Activated naive CD8-positive, alpha-beta T cell treated with anti-CD3 and anti-CD28 coated beads, Interleukin-2, amount 50 U/mL, for 24 hours (primary cell): ENCODE measurements at places on chromosomes 7 and 10.

GRCh38 chr7:55898287-55898686 is 11.0 kb downstream of the ZNF713 start:
- no peak for DNase-seq

GRCh38 chr7:40436710-40437109 is 301.9 kb downstream of the SUGCT start:
- DNase-seq, result no peak

GRCh38 chr7:116780521-116780920 is 81.9 kb upstream of the CAPZA2 start:
- DNase-seq, result no peak

GRCh38 chr7:131021902-131022301 is 287.9 kb upstream of the KLF14 start:
- DNase-seq, result no peak

DNA sequence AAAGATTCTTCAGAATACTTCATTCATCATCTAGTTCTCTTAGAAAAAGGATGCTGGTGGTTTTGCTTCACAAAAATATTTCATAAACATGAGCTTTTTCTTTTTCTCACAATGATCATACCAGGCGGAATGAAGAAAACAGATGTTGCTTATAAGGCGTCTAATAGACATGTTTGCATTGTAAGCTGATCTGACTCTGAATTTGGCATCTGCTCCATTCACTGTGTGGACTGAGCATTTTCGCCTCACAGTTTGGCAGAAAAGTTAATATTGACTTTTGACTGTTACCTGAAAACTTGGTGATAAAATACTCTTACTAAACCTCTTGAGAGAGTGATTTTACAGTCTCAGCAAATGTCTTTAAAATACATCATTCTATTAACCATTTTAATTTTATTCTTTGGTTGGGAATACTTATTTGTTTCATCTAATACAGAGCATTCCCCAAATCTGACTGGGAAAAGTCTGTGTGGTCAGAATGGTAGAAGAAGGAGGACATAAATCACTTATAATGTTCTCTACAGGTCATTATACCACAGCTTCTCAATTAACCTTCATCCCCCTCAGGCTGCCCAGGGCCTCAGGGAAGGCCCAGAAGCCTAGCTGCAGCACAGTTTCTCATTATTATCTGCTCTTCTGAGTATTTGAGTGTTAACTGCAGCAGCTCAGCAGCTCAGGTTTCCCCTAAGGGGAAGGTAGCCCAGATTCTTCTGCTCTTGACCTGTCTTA is 121.6 kb upstream of the KAT6B start:
- DNase-seq, result no peak

DNA sequence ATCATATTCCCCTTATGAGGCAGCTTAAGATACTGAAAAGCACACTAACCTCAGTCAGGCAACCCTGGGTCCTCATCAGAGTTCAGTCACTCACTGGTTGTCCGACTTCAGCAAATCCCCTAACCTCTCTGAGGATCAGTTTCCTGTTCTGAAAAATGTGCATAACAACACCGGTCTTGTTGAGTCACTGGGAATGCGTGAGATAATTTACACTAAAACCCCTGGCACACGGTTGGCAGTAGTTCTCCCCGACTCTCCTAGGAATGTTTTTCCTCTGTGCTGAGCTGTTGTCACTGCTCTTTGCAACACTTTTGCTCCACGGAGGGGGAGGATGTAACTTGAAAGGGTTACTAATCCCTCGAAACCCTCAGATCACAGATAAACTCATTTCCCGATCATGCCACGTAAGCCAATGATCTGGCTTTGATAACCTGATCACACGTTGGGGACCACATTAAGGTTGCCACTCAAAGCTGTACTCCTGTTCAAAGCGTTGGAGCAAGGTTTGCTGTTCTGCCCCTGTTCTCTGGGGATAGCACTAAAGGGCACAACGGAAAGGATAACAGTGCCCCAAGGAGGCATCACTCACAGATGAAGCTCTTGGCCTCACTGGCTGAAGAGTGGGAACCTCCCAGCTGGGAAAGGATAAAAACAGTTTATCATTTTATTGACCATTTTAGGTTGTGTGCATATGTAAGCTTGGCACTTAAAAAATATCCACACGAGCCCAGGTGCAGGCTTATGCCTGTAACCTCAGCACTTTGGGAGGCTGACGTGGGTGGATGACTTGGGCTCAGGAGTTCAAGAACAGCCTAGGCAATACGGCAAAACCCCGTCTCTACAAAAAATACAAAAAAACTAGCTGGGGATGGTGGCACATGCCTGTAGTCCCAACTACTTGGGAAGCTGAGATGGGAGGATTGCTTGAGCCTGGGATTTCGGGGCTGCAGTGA is 5.0 kb upstream of the RBM17 start:
- peak; percentile 68 for DNase-seq

GRCh38 chr7:48438206-48438605 is 266.9 kb downstream of the ABCA13 start:
- no peak for DNase-seq

DNA sequence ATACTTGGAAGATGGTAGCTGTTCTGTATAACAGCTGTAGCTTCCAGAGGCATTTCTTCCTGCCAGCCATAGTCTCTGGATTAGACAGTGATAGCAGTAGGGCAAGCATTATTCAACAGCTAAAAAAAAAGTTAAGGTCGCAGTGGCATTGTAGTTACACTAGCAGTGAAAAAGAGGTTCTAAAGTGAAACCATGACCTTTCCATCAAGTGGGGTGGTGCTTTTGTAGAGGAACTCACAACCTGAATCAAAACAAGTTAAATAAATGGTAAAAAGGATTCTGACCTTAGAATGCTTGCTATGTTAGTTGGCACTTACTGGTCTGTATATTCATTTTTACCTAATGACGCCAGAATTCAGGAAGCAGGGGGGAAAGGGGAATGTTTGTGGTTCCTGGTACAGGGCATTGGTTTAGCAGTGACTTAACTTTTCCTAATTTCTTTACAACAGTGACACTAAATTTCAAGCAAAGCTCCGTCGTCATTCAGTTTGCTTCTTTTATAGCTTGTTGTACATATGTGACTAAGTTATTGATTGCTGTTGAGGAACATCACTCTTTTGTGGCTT is 55.0 kb downstream of the GBF1 start:
- DNase-seq, result no peak

- DNase-seq, result no peak
These were observed 132.3 kb downstream of the DKK1 start for GRCh38 chr10:52446391-52446790.

- DNase-seq, result no peak
These were observed 13.3 kb downstream of the ZCCHC24 start for GRCh38 chr10:79431891-79432831.

DNA sequence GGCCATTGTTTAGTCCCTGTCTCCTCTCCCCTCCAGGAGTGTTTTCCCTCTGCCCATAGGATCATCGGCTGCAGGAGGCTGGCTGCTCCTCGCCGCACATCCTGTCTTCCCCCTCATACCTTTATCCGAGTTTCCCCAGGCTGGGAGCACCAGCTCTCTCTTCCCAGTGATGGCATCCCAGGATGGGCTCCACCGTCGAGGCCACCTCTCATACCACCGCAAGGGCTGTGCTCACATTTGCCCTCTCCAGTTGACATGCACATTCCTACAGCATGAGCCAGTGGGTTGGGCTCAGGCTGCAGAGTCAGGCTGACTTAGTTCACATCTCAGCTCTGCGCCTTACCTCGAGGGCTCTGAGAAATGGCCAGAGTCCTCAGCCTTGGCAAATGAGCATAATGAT is 12.1 kb downstream of the HKDC1 start:
- DNase-seq, result no peak

DNA sequence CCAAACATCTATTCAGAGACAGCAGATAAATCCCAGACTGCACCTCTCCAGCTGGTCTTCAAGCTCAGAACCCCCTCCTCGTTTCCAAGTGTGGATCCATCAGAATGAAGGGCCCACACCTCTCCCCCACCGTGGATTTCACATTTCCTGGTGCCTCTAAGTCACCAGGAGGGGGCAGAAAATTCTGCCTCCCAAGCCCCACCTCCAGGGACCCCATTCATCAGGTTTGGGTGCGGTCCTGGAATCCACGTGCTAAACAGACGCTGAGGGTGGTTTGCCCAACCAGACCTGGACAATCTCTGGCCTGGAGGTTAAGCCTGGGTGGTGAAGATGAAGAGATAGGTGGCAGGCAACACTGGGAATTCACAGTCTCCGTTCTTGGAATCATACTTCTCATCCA is 92.4 kb downstream of the WDR11 start:
- no peak for DNase-seq

DNA sequence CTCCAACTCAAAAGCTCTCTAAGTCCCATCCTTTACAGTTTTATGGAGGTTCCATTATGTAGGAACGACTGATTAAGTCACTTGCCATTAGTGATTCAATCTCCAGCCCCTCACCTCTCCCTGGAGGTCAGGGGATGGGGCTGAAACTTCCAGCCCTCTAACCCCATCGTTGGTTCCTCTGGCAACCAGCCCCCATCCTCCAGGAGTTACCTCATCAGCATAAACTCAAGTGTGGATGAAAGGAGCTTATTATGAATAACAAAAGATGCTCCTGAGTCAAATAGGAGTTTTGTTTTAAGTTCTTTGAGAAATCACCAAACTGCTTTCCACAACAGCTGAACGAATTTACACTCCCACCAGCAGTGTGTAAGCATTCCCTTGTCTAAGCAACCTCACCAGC is 494.3 kb upstream of the AUTS2 start:
- DNase-seq, result no peak

DNA sequence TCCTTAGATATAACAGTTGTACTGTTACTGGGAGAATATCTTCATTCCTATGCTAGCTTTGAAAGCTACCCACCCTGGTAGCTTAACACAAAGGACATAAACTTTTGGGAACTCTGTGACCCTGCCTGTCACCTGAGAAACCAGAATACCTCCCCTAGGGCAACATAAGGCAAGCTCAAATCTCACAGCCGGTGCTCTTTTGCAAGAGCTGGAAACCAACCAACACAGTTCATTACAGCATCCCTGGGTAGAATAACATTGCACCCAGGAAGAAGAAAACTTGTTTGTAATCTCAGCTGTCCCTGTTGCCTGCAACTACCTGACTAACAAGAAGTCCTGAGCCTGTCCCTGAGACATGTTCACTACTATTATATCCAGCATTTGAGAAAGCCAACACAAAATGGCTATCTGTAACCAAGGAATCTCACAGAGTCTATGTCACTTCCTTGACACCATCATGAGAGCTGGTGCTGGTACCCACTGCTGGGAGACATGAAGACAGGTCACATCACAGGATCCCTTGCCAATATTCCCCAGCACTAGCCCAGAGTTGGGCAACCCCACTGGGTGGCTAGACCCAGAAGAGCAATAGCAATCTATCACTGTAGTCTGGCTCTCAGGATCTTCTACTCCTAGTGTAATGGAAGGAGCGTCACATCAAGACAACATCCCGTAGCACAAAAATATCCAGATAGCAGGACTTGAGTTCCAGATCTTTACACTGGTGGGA is 31.3 kb downstream of the AKR1C3 start:
- no peak for DNase-seq

DNA sequence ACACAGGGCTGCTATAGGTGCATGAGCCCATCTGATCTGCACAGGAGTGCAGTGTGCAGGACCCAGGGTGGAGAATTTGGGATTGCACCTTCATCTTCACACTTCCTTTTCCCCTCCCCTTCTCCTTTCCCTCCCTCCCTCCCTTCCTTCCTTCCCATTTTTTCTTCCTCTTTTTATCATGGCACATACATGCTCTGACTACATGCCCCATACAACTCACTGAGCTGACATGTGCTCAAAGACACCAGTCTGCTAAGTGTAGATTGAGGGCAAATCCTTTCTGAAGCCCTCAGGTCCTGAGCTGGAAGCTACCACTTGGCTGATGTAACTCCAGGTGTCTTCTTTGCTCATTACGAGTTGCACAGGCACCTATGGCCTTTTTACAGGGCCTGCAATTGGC is 365.3 kb upstream of the ZNF32 start:
- no peak for DNase-seq

- DNase-seq, result no peak
These were observed 53.7 kb upstream of the KLF6 start for GRCh38 chr10:3838460-3839437.

DNA sequence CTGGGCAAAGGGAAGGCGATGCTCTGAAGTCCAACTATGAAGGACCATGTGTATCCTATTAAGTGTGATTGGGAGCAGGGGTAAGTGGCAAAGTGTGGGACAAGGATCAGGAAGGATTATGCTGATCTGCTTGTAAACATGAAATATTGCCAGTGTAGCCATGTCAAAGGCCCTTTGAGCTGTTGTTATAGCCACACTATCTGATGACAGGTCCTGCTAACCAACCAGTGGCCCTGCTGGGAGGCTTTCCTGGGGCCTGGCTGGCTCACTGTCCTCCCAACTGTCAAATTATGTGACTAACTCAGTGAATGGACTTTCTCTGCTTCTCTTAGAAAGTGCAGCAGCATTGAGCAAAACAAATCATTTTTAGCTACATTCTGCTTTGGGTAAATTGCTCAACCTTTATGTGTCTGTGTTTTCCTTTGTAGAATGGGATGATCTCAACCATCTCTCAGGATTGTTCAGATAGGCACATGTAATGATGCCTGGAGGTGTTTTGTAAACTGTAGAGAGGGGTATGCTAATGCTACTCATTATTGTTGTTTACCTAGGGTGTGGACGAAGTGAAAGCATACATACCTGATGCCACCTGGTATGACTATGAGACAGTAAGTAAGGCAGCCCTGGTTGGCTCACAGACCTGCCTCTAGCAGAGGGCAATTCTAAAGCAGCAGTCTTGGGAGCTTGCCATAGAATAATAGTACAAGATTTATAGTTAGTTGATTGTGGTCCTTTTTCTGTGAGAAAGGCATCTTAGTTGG is 47.4 kb downstream of the MGAM2 start:
- DNase-seq, result no peak

GRCh38 chr7:99843808-99844207 is 16.0 kb downstream of the CYP3A43 start:
- DNase-seq, result no peak

DNA sequence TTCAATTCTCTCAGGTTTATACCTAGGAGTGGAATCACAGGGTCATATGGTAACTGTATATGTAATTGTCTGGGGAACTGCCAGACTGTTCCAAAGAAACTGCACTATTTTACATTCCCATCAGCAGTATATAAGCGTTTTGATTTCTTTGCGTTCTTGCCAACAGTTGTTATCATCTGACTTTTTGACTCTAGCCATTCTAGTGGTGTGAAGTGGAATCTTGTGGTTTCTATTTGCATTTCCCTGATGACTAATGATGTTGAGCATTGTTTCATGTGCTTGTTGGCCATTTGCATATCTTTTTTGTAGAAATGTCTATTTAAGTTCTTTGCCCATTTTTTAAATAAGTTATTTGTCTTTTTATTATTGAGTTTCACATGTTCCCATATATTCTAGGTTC is 44.3 kb upstream of the ZC3HAV1 start:
- no peak for DNase-seq

- no peak for DNase-seq
These were observed 2.1 kb downstream of the ADK start for GRCh38 chr10:74153123-74153522.

- no peak for DNase-seq
These were observed 23.1 kb downstream of the MYO1G start for GRCh38 chr7:44955733-44956132.

- no peak for DNase-seq
These were observed 692 bp downstream of the NEURL1 start for GRCh38 chr10:103493916-103494877.
